ENCODE measurements at places on chromosomes 3 and 15. TPM values are rescaled to one million over a fixed set of nuclear protein-coding genes. Genes with fewer than 3 reads are reported as not detected.
A peak's percentile ranks its signal among the peaks of the same experiment; 100 is the strongest.

GRCh38 chr3:128334086-128334645 is 132.5 kb downstream of the DNAJB8 start:
- no peak for DNase-seq

DNA sequence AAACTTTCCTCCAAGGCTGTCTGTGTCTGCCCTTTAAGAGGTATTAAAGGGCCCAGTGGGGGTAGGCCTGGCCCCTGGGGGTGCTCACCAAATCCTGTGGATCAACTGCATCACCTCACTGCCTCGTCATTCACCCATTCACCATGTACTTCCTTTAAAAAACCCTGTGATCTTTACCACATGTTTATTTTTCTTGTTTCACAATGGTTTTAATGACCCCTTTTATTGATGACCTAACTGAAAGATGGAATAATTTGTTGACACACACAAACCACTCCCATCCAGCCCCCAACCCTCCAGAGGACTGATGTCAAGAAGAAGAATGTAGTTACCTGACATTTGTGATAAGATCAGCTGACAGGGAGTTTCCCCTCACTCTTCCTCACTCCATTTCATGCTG is 40.8 kb downstream of the KCNAB1 start:
- peak; percentile 25 for DNase-seq

GRCh38 chr3:87997298-87997697 is 61.5 kb downstream of the CGGBP1 start:
- peak; percentile 75 for DNase-seq

DNA sequence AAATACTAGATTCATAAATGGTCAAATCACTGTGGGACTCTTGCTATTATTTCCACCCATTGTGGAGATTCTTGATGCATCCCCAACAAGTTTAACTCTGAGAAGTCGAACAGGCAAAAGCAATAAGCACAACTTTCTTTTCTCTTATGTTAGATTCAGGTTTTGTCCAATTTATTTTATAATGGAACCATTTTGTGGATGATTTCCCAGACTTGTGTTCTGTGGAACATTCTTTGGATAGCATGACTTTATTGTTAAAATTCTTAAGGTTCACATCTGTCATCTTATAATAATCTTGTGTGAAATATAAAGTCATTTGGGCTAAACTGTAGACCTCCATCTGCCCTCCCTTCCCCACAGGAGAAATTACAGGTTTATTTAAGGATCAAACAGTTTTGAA is 213.7 kb downstream of the LPP start:
- DNase-seq: no peak

DNA sequence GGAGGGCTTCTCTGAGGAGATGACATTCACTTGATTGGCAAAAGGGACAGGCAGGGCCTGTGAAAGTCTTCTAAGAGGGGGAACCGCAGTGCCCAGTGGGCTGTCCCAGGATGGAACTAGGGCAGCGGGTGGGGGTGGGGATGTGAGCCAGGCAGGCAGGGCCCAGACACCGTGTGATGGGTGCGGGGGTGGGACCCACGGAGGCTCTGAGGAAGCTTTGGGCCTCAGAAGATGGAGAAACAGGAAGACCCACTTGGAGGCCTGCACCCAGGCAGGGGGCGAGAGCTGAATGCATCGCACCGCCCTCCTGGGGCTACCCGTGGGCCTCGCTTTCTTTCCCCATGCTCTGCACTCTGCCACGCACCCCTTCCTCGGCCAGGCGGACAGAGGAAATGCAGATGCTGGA is 32.9 kb upstream of the ACAD9 start:
- DNase-seq: peak; percentile 50

DNA sequence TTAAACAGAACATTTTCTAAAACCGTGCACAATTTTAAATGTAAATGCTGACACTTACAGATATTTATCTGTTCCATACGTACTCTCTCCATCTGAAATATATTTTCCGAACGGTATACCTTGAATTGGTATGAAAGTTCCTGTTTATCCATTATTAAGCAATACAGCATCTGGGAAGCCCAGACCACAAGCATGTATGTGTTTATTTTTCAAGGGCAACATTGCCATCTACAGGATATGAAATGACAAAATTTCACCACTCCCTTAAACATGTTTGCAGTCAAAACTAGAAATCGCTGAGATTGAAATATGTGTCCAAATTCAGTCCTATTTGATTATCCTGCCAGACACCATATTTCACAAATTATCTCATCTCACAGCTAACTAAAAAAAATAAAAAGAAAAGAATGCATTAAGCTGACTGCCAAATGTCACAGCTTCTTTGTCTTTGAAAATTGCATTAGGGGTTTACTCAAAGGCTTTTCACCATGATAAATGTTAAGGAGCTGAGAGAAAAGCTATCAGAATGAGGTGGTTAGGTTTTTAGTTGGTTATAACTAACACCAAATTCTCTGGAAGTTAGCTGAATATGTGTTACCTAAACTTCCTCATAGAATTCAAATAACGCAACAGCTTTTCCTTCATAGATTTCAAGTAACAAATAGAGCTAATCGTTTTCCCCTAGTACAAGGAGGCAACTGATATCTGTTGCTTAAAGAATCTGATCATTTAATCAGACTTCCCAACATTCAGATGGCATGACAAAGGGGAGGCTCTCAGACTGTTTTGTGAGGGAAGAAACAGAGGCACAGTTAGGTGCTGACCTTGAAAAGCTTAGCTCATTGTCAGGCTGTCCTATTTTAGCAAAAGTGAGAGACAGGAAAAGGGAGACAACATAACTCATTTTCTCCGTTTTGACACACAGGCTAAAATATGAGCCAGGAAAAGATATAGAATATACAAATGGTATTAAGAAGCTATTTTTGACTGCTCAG is 533.1 kb downstream of the TBL1XR1 start:
- no peak for DNase-seq

GRCh38 chr15:75360391-75360790 is 8.0 kb downstream of the MAN2C1 start:
- no peak for DNase-seq

DNA sequence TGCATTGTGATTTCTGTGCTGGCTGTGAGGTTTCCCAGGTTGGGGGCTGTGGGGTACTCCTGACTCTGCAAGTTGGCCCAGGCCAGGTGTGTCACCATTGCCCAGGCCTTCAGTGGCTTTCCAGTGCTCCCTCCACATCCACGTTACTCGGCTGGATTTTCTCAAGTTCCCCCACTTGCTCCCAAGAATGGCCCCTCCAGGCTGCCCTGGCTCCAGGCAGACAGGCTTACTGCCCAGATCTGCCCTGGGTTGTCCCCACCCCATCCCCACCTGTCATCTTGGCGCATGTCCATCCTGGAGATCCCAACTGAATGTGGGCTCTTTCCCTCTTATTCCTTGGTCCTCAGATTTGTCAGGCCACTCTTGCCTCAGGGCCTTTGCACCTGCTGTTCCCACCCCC is 3.6 kb downstream of the APBA2 start:
- DNase-seq: no peak

GRCh38 chr3:192914848-192915247 is 2.8 kb downstream of the MB21D2 start:
- DNase-seq: no peak

- DNase-seq: no peak
Observed at GRCh38 chr3:151479452-151479851, 18.6 kb upstream of the IGSF10 start.

GRCh38 chr15:51134416-51135199 is 39.9 kb upstream of the TNFAIP8L3 start:
- no peak for DNase-seq

GRCh38 chr15:60389261-60390077 is 8.3 kb downstream of the ANXA2 start:
- peak; percentile 63 for DNase-seq

The SEMA5B gene
- not detected for total RNA-seq

The SCG5 gene
- 1.6 TPM for total RNA-seq

The CCDC80 gene
- not detected for total RNA-seq

The EAF2 gene
- 14.8 TPM for total RNA-seq

The SNTN gene
- not detected for total RNA-seq
